AML-193 (cell line): ENCODE measurements at places on chromosomes 12 and 14.

- peak; percentile 74 for DNase-seq
Measured at GRCh38 chr14:74860899-74861733, 14.8 kb downstream of the PROX2 start.

GRCh38 chr12:99054601-99055128 is 409.6 kb downstream of the APAF1 start:
- DNase-seq, result no peak

GRCh38 chr14:59292921-59293534 is 104.6 kb downstream of the DAAM1 start:
- no peak for DNase-seq

DNA sequence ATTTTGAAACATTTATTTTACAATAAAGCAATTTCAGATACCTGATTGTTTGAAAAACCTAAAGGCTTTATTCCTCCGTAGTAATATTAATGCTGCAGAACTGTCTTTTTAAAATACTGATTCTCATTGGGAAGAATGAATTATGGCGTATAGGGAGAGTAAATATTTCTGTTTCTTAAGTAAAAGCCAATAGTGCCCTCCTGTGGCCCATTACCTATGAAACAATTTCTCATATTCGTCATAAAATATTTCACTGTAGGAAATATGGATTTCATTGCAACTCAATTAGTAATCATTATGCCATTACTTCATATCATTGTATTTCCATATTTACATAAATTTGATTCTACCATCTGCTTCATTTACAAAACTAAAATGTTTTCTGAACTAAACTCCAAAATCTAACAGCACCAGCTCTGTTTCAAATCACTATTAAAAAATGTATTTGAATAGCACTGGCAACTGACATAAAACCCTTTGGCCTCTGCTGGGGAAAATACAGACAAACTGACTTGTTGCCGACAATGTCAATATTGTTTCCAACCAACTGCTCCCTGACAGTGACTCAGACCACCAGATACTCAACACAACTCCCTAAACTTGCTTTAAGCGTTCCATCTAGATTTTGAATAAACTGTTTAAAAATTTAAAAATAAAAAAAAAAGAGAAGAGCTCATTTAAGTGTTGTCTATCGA is 290.3 kb downstream of the NAV3 start:
- DNase-seq, result peak; percentile 71

GRCh38 chr14:59534361-59534987 is 42.1 kb downstream of the CCDC175 start:
- no peak for DNase-seq

DNA sequence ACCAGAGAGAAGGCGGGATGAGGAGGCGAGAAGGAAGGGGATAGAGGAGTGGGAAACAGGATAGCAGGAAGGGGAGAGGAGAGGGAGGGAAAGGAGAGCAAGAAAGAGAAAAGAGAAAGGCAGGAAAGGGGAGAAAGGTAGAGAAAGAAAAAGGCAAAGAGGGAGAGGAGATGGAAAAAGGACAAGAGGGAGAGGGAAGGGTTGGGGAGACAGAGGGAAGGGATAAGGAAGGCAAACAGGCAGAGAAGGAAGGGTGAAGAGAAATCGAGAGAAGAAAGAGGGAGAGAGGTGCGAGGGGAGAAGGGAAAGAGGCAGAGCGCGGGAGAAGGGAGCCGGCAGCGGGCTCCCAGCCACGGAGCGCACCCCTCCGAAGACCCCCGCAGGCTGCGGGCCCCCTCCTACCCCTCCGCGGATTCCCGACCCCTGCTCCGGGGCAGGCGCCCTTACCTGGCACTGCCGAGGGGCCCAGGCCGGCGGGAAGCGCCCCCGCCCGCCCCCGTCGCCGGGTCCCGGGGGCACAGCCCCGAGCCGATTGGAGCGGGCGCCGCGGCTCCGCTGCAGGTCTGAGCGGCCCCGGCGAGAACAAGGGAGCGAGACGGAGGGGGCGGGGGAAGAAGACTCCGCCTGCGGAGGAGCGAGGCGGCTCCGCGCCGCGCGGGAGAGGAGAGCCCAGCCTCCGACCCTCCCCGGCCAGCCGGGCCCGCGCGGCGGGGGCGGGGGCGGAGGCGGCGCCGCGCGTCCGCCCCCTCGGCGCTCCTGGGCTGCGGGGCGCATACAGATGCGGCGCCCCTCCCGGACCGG is at the start of gene CDH24:
Gene CDH24 (minus strand): TSS at position 565 of the 801 bp plus-strand sequence. CDS start 1,787 bp downstream, outside the sequence.
- DNase-seq, result no peak

GRCh38 chr12:70305794-70306193 is 60.3 kb upstream of the KCNMB4 start:
- no peak for DNase-seq

DNA sequence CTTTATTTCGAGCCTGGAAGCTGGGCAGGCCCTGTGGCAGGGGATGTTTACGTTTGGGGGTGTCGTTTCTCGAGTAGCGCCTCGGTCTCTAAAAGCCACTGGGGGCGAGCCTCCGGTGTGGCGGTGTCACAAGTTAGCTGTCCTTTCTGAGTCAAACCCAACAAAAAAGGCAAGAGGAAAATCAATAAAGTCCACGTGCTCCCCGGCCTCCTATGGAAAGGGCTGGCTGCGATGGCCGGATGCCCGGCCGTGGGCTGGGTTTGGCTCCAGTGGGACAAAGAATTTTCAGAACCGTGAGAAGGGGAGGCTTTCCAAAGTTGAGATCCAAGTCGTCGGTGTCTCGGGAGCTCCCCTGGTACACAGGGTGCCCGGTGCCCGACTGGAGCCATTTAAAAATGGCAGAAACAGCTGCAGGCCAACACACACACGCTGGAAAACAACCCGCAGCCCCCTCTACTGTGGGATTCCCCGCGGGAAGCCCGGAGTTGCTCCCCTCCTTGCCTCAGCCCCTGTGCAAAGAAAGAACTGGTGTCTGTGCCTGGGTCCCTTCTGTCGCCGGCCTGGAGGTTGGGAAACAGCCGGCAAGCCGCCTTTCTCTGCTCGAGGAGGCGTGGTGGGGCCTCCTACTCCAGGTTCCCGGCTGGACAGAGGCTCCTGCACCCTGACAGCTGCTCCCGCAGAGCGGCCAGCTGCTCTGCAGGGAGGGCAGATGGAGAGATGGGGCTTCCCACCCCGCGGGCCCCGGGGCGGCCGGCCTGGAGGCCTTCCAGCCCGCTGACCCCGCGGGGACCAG is 1.9 kb downstream of the BCL7A start:
- DNase-seq, result no peak

DNA sequence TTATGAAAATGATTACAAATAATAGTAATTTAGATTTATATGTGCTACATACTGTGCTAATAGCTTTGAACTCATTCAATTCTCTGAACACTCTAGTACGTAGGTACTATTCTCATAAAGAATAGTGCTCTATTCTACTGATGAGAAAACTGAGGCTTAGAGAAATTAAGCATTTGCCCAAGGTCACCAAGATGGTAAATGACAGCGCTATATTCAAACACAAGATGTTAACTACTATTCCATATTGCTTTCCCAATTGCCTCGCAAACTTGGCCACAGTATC is 182.9 kb upstream of the GZMB start:
- no peak for DNase-seq
